ENCODE measurements at places on chromosomes 7 and 10.

GRCh38 chr10:96415891-96416554 is 57.2 kb upstream of the OPALIN start:
- no peak overlapping the region for H3K4me3 ChIP-seq
- peaks cover 14% of the 10 kb centered on the region for H3K27me3 ChIP-seq
- no peak overlapping the region for H3K27ac ChIP-seq
- no peaks in the 10 kb centered on the region for H3K36me3 ChIP-seq

GRCh38 chr7:137954614-137955013 is 47.3 kb downstream of the CREB3L2 start:
- no peaks in the 10 kb centered on the region for H3K27me3 ChIP-seq
- no peak overlapping the region for H3K27ac ChIP-seq
- DNase-seq: no peak
- H3K4me3 ChIP-seq: no peak overlapping the region

DNA sequence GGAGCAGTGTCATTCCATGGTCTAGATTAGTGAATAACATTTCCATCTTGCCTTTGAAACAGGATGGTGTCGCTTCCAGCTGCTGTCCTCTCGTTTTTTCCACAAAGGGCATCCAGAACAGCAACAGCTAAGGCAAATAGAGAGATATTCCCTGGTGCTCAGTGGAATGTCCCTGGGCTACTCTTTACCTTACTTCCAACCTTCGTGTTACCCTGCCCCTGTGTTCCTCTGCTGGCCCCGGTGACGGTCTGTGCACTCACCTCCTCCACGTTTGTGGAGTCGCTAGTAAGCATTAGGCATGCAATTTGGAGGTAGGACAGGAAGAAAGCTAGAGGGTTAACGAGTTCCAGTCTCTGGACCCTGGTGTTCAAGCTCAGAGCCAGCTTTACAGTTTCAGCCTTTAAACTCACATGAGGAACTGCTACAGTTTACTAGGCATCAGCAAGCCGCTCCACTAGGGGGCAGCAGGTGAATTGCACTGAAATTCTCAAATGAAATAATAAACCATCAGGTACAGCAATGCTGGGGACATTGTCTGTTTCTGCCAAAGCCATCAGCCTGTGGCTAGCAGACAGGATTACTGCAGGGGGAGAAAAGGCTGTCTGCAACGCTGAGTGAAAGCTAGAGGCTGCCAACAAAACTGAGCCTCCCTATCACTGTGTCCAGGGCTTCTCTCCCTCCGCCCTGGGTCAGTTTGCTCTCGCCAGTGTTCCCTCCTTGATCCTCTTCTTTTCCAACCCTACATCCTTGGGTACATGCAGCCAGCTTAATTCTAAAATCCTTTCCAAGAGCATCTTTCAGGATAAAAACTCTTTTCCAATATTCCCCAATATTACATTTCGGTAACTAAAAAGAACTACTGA is 9.0 kb downstream of the MRPL32 start:
- no peak overlapping the region for H3K27ac ChIP-seq
- H3K4me3 ChIP-seq: no peak overlapping the region
- H3K27me3 ChIP-seq: no peaks in the 10 kb centered on the region
- peaks cover 11% of the 10 kb centered on the region for H3K36me3 ChIP-seq

DNA sequence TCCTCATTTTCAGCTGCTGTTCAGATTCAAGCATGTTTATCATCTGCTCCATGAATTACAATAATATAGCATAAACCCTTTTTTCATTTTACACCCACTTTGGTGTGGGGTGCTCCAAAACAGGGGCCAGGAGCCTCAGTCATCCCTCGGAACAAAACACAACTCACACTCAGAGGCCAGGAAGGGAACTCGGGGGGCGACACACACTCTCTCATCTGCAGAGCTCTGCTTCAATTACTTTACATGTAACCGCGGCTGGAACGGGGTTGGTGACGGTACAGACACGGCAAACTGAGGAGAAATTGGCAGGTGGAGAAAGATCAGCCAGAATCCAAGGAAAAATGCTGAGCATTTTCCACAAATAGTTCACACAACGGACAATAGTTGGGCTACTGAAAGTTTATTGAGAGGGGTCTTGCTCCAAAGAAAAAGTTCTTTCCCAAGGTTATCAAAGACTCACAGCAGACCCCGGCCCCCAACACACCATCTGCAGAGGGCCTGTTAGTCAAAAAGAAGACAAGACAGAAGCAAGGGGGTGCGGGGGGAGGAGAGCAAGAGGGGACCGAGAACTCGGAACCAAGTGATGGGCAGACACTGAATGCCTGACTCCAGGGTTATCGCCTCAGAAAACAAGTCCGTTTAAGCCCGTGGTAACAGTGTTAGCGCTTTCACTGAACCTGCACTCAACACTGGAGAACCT is 20.5 kb downstream of the DIP2C start:
- H3K4me3 ChIP-seq: no peak overlapping the region
- no peaks in the 10 kb centered on the region for H3K4me1 ChIP-seq
- H3K36me3 ChIP-seq: no peaks in the 10 kb centered on the region
- no peak for DNase-seq

DNA sequence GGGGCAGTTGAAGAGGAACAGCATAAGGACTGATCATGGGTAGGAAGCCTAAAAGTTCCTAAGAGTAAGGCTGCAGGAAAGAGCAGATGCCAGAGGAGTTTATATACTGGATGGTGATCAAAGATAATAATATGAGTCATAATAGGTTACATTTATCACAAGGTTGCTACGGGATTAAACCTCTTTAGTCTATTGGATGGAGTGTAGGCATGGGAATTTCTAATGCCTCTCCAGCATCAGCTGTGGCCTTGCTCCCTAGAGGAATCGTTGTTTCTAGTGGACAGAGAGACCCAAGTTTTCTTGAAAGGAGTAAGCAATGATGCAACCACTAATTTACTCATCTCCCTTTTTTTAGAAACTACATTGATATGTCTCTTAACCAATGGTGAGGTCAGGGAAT is 213.4 kb downstream of the GPR37 start:
- no peaks in the 10 kb centered on the region for H3K27me3 ChIP-seq
- H3K4me3 ChIP-seq: no peak overlapping the region
- DNase-seq: no peak
- H3K27ac ChIP-seq: no peak overlapping the region
- H3K4me1 ChIP-seq: no peaks in the 10 kb centered on the region

DNA sequence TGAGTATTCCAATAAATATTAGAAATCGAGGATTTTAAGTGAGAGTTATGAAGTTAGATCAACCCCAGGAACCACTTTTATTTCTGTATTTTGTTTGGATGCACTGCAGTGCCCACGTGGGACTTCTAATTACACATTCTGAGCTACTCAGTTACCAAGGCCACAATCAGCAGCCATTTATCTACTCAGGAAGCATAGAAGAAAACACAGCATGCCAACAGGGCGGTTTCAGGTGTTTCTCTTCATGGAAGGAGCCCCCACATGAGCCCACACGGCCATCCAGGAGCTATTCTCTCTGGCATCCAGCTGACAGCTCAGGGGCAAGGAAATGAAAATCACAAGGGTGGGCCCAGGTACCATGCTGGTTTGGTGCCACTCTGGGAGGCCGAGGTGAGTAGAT is 266.5 kb upstream of the MKLN1 start:
- H3K36me3 ChIP-seq: peaks cover 27% of the 10 kb centered on the region
- no peak for DNase-seq
- H3K27ac ChIP-seq: no peak overlapping the region
- no peaks in the 10 kb centered on the region for H3K27me3 ChIP-seq
- H3K4me1 ChIP-seq: peaks cover 28% of the 10 kb centered on the region

- H3K27ac ChIP-seq: no peak overlapping the region
- DNase-seq: no peak
- peaks cover 3% of the 10 kb centered on the region for H3K36me3 ChIP-seq
- no peak overlapping the region for H3K4me3 ChIP-seq
- peaks cover 22% of the 10 kb centered on the region for H3K27me3 ChIP-seq
- peaks cover 11% of the 10 kb centered on the region for H3K4me1 ChIP-seq
Measured at GRCh38 chr10:102872163-102872562, 2.9 kb downstream of the AS3MT start.

DNA sequence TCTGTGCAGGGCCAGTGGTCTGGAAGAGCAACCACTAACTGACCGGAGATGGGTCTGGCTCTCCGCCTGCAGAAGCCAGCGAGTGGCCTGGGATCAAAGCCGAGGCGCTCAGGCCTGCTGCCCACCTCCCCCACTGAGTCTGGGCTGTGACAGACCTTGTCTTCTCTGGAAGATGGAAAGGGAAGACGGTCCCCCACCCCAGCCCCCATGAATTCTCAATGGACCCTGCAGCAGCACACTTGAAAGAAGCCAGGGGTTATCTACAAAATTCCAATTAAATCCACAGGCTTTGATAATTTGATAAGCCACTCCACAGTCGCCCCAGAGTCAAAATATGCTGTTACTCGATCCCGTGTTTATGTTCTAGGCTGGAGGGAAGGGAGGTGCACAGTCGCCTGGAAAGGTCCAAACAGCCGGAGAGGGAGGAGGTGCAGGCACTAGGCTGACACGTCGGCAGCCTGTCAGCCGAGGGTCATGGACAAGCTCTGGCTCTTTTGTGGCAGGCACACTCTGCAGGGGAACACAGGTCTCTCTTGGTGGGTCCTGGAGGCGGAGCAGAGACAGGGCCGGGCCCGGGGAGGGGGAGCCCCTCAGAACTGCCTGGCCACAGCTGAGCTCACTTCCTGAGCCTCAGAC is 134.9 kb downstream of the SH3PXD2A start:
- H3K27me3 ChIP-seq: peaks cover 2% of the 10 kb centered on the region
- H3K36me3 ChIP-seq: no peaks in the 10 kb centered on the region

- peaks cover 11% of the 10 kb centered on the region for H3K4me1 ChIP-seq
- H3K4me3 ChIP-seq: no peak overlapping the region
- H3K36me3 ChIP-seq: no peaks in the 10 kb centered on the region
- no peak overlapping the region for H3K27ac ChIP-seq
- DNase-seq: no peak
- H3K27me3 ChIP-seq: peaks cover 27% of the 10 kb centered on the region
Measured at GRCh38 chr10:110546499-110547110, 20.9 kb upstream of the SMC3 start.

GRCh38 chr7:27148031-27148755 is 619 bp upstream of the HOXA6 start:
- H3K36me3 ChIP-seq: peaks cover 1% of the 10 kb centered on the region
- no peak overlapping the region for H3K4me3 ChIP-seq
- peaks cover 72% of the 10 kb centered on the region for H3K27me3 ChIP-seq

DNA sequence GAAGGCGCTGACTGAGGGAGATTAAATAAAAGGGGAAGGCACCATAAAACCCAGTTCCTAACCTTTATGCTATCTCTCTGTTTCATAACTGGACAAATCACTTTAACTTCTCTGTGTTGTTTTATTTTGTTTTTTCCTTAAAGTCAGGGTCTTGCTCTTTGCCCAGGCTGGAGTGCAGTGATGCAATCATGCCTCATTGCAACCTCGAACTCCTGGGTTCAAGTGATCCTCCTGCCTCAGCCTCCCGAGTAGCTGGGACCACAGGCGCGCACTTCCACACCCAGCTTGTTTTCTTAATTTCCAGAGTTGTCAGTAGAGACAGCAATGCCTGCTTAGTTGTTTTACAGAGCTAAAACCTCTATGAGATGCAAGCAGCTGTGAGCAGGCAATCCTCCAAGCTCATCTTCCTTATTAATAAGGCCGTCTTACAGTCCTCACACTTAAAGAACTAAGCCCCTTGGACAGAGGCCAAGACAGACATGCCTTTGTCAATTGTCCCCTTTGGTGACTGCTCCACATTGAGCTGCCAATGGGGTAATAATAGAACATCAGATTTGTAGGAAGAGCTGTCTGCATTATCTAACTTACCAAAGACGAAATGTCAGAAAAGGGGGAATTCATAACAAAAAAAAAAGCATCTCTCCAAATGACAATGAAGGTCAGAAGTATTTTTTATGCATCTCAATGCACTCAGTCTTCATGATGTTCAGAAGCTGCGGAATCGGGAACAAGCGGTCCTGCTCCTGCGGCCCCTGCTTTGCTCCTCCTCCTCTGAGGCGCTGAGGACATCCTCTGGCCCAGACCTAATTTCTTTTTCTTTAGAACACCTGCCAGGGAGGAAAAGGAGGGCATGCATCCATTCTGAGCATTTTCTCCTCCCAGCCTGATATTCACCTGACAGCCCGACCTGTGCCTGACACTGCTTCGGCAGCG is 62.7 kb upstream of the RNF32 start:
- peaks cover 27% of the 10 kb centered on the region for H3K27me3 ChIP-seq
- H3K36me3 ChIP-seq: no peaks in the 10 kb centered on the region
- H3K4me3 ChIP-seq: no peak overlapping the region
- no peak for DNase-seq

DNA sequence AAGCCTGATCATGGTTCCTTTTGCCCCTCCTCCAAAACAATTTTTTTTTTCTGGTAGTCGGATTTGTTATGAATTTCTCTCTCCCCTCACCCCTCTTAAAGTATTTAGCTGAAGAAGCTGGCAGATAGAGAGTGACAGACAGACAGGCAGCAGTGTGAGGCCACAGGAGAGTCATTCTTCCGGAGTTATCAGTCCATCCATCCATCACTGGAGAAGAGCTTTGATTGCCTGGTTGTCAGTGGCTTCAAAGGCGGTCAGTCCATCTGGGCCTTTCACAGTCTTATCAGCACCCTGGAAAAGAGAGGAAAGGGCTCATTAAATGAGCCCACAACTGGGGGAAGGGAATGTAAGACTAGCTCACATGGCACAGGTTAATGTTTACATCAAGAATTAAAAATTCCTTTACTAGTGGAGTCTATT is 47.4 kb downstream of the MTPN start:
- no peak for DNase-seq
- H3K27me3 ChIP-seq: no peaks in the 10 kb centered on the region
- peaks cover 22% of the 10 kb centered on the region for H3K36me3 ChIP-seq
- H3K4me1 ChIP-seq: peaks cover 3% of the 10 kb centered on the region

- no peak overlapping the region for H3K4me3 ChIP-seq
- H3K36me3 ChIP-seq: no peaks in the 10 kb centered on the region
- H3K4me1 ChIP-seq: no peaks in the 10 kb centered on the region
- DNase-seq: no peak
- H3K27ac ChIP-seq: no peak overlapping the region
Measured at GRCh38 chr10:70540089-70540788, 61.7 kb downstream of the PALD1 start.

- no peaks in the 10 kb centered on the region for H3K4me1 ChIP-seq
- H3K4me3 ChIP-seq: no peak overlapping the region
- DNase-seq: no peak
- H3K27ac ChIP-seq: no peak overlapping the region
Measured at GRCh38 chr7:51060536-51060935, 256.1 kb downstream of the COBL start.

- H3K27me3 ChIP-seq: no peaks in the 10 kb centered on the region
- no peaks in the 10 kb centered on the region for H3K36me3 ChIP-seq
- H3K4me1 ChIP-seq: no peaks in the 10 kb centered on the region
- DNase-seq: no peak
- no peak overlapping the region for H3K27ac ChIP-seq
Measured at GRCh38 chr10:48900371-48900801, 39.3 kb downstream of the LRRC18 start.

GRCh38 chr7:23700046-23700445 is 10.0 kb upstream of the STK31 start:
- H3K27me3 ChIP-seq: no peaks in the 10 kb centered on the region
- H3K36me3 ChIP-seq: peaks cover 16% of the 10 kb centered on the region
- no peak overlapping the region for H3K27ac ChIP-seq
- H3K4me3 ChIP-seq: no peak overlapping the region
- peaks cover 3% of the 10 kb centered on the region for H3K4me1 ChIP-seq
- DNase-seq: no peak
